Hindlimb muscle (tissue), 1 donor: ENCODE measurements at places on chromosomes 7 and 10.

DNA sequence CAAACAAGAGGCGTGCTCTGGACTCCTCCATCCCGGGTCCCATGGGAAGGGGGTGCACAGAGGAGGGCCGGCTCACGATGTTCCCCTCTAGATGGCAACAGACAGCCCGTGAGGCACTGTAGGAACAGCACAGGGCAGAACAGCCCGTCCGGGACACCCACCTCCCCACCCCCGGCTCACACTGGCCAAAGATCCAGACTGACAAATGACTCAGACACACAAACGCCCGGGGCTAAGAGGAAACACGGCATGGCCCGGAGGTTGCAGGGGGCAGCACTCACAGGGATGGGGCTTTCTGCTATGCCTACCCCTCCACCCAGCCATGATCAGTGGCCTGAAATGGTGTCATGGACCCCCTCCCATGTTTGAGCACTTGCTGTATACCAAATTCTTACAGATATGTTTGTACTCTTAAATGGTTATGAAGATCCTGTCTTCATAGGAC lies 4.9 kb upstream of the ELN start:
- DNase-seq, result no peak

DNA sequence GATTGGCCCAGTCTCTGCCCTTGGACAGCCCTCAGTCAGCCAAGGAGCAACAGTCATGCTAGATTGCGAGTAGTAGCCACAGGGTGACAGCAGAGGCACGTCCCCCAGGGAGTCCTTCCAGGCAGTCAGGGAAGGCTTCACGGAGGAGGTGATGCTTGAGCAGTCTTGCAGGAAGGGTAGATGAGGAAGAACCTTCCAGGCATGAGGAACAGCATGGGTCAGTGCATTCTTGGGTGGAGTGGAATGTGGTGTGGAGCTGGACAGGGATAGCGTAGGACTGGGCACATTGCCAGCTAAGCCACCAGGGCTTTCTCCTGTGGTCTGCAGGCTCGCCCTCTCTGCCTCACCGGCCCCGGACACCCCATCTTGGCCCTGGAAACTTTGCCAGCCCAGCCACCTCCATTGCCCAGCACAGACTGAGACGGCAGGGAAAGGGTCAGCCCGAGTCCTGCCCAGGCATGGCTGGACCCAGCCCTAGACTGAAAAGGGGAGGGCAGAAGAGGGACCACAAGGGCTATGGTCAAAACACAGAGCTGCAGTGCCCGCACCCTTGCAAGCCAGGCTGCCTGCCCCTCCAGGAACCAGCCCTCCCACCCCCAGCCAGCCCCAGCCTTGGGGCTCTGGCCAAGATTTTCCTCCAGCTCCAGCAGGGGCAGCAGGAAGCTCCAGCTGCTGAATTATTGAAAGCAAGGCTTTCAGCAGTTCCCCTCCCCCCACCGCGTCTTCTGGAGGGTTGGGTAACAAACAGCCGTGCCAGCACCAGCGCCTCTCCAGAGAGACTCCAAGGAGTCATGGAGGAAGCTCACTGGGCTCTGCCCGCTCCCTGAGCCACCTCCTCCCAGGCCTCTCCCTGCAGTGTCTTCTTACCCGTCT lies 18.7 kb downstream of the SRRM3 start:
- no peak for DNase-seq

- peak; percentile 46 for DNase-seq
These were observed 3.4 kb upstream of the MUC12 start for GRCh38 chr7:100965723-100966541.

DNA sequence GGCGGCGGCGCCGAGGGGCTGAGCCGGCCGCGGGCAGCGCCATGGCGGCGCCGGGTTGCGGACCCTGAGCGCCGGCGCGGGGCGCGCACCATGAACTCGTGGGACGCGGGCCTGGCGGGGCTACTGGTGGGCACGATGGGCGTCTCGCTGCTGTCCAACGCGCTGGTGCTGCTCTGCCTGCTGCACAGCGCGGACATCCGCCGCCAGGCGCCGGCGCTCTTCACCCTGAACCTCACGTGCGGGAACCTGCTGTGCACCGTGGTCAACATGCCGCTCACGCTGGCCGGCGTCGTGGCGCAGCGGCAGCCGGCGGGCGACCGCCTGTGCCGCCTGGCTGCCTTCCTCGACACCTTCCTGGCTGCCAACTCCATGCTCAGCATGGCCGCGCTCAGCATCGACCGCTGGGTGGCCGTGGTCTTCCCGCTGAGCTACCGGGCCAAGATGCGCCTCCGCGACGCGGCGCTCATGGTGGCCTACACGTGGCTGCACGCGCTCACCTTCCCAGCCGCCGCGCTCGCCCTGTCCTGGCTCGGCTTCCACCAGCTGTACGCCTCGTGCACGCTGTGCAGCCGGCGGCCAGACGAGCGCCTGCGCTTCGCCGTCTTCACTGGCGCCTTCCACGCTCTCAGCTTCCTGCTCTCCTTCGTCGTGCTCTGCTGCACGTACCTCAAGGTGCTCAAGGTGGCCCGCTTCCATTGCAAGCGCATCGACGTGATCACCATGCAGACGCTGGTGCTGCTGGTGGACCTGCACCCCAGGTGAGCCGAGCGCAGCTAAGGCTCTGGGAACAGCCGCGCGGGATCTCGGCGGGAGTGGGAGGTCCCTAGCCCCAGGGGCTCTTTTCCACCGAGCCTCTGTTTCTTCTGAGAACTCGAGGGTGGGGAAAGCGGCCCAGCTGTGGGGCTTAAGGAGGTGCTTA lies at the start of gene GPR26:
GPR26 (plus strand) TSS at position 38 of the 919 bp plus-strand sequence; CDS start at position 91, 53 bp downstream.
- DNase-seq, result no peak

DNA sequence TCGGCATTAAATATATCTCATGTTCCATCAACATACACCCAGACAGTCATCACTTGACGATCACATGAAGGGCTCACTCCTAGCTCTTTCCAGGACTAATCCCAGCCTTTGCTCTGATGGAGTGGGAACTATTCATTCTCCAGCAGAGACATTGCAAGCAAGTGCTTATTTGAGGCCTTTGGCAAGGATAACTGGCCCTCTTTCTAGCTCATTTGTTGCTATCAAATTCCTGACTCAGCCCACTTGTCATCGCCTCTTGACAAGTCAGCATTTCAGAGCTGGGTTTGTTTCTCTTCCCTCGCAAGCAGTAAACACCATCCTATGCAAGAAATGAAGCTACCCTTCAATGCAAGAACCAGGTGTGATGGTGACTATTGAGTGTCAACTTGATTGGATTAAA lies 1165.7 kb upstream of the AUTS2 start:
- DNase-seq, result no peak

DNA sequence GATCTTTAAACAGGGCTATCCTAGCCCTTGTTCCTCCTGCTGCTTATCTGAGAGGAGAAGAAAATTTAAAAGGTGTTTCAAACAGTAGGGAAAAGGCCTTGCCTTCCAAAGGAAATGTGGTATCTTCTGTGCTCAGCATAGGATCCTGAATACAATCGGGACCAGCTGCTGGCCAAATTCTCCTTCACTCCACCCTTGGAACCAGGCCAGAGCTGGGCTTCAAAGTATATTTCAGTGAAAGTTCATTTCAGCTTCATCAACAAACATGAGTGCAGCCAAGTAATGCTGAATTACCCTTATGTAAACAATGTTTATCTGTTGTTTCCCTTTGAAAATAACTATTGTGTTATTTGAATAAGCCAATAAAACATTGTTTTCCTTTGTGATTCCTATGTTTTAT lies 146.5 kb upstream of the MEOX2 start:
- no peak for DNase-seq

DNA sequence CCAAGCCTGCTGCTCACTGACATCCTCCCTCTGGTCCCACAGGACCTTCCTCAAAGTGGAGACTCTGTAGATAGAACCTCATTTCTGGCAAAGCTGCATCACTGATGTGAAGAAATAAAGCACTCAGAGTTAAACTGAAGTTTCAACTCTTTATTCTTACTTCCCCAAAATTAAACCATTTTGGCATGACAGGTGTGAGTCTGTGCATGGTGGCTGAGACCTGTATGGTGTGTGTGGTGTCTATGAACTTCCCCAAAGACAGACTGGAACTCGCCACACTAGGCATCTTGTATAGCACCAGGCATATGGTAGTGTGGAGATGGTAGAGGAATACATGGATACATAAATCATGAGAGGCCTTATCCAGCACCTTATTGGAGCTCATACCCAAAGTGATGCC lies 6.6 kb upstream of the WDFY4 start:
- DNase-seq, result no peak

DNA sequence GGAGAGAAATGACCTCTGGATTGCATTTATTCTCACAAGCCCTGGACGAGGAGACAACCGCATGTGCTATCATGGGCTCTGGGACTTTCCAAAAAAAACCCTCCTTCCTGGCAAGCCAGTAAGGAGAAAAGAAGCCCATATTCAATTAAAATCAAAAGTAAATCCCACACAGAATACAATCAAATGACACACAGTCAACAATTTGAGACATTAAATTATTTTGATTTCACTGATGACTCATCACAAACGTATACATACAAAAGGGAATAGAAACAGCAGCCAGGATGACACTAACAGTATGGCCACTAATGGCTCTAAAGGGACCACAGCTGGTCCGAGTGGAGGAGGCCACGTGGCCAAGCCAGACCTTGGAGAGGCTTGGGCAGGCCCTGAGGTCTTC lies 24.9 kb downstream of the LRRC20 start:
- DNase-seq, result peak; percentile 23

GRCh38 chr7:128408709-128409595 lies 830 bp downstream of the IMPDH1 start:
- no peak for DNase-seq

- no peak for DNase-seq
These were observed 51.6 kb downstream of the PIK3CG start for GRCh38 chr7:106916679-106917078.

DNA sequence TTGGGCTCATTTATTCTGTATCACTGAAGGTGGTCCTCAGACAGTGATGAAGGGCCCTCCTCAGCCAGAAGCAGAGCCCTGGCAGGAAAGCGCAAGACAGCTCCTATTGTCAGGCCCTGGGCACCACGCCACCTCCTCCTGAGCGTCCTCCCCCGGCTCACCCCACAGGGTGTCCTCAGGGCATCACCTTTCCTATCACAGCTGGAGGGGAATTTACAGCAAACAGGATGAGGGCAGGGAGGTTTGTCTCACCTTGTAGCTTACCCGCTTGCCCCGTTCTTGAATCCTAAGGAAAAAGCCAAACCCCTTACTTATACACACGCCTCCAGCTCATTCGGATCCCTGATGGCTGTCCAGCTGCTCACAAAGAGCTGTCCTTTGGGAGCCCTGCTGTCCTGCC lies 50.2 kb upstream of the LANCL2 start:
- DNase-seq, result no peak

DNA sequence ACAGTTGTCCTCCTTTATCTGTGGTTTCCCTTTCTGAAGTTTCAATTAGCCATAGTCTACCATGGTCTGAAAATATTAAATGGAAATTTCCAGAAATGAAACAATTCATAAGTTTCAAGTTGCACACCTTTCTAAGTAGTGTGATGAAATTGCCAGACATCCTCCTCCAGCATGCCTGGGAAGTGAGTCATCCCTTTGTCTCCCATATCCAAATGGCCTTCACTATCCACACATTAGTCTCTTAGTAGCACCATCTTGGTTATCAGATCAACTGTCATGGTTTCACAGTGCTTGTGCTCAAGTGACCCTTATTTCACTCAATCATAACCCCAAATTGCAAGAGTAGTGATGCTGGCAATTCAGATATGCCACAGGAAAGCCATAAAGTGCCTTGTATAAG lies 83.4 kb upstream of the PPP1R9A start:
- no peak for DNase-seq
